ENCODE measurements at places on chromosomes 16 and 17.

DNA sequence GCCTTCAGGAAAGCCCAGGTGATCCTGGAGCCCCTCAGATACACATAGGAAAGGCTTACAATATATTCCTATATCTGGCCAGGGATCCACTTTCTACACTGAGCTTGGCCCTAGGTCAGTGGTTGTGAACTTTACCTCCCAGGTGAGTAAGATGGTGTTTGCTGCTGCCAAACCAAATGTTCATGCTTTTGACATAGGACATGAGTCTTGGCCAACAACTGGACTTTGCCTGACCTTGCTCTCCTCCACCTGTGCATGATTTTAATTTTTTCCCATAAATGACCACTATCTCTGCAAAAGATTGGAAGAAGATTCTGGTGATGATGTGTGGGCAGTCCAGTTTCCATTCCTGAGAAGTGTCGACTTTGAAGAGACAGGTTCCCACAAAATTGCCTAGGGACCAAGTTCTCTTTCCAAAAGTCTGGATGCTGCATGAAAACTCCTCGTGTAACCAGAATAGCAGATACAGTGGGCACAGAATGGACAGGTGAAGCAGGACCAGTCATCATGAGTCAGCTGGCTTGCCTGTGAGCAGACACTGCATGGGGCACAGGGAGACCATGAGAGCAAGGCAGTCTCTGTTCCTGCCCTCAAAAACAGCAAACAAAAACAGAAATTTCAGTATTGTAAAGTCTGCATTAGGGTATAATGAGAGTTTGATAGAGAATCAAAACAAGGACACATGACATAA lies 226.4 kb upstream of the MON1B start:
- DNase-seq, result no peak

DNA sequence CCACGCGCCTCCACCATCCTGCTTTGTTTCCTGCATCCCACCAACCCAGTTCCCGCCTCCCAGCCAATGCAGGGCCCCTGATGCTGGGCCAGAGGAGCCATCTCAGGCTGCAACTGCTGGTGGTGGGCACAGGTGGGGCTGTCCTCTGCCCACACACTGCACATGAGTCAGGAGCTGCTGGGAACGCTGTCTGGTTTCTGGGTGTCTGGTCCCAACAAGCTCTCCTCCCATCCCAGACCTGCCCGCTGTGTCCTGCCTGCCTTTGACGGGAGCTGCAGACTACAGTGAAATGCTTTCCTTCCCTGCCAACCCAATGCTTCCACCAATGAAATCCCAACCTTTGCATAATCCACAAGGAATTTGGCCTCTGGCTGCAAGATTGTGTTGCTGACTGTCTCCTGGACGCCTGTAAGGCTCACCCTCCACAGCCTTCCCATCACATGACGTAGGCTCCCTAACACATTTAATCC lies 98.9 kb downstream of the N4BP1 start:
- no peak for DNase-seq

DNA sequence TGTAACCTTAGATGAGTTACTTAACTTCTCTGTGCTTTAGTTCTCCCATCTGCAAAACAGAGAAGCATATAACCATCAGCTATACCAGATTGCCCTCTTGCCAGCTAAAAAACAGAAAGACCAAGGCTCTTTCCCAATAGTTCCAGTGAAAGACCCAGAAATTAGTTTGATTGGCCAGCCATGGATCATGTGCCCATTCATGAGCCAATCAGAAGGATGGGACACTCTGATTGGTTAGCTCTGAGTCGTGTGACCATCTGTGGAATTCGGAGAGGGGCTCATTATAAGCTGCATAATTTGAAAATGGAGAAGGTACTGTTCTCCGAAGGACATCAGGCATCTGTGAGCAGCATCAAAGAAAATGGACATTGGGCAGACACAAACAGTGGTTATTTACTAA lies 155.2 kb downstream of the ABCC12 start:
- no peak for DNase-seq

GRCh38 chr16:84618581-84619460 lies 943 bp upstream of the COTL1 start:
- DNase-seq, result no peak

GRCh38 chr17:49364119-49364518 lies 2.1 kb upstream of the ZNF652 start:
- DNase-seq, result no peak

DNA sequence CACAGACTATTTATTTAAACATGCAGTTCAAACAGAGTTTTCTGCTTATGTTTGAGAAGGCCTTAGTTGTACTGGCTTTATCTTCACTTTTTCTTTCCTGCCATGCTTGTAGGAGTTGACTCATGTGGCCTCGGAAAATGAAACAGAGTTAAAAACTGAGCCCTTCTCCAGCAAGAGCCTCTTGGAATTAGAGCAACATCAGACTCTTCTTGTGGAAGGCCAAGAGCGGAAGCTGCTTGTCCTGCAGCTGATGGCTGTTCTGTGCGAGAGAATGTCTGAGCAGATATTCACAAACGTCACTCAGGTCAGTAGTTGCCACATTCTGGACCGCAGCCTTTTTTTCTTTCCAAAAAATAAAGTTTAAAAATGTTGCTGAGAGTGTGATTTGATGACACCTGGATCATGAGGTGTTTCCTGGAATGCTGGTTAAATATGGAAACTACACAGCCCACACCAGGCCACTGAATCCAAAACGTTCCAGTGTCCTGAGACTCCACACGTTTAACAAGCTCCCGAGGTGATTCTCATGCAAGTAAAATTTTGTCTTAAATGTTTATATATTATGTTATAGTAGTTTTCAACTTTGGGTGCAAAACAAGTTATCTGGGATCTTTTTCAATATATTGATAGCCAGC lies 65.9 kb downstream of the TANGO6 start:
- DNase-seq, result no peak

GRCh38 chr17:13182450-13182849 lies 164.6 kb upstream of the ELAC2 start:
- DNase-seq, result no peak

DNA sequence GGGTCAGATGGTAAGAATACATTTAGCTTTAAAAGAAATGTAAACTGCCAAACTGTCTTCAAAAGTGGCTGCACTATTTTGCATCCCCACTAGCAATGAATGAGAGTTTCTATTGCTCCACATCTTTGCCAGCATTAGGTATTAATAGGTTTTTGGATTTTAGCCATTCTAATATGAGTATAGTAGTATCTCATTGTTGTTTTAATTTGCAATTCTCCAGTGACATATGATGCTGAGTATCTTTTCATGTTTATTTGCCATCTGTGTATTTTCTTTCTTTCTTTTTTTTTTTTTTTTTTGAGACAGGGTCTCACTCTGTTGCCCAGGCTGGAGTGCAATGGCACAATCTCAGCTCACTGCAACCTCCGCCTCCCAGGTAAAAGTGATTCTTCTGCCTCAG lies 24.3 kb upstream of the MARCHF10 start:
- no peak for DNase-seq

DNA sequence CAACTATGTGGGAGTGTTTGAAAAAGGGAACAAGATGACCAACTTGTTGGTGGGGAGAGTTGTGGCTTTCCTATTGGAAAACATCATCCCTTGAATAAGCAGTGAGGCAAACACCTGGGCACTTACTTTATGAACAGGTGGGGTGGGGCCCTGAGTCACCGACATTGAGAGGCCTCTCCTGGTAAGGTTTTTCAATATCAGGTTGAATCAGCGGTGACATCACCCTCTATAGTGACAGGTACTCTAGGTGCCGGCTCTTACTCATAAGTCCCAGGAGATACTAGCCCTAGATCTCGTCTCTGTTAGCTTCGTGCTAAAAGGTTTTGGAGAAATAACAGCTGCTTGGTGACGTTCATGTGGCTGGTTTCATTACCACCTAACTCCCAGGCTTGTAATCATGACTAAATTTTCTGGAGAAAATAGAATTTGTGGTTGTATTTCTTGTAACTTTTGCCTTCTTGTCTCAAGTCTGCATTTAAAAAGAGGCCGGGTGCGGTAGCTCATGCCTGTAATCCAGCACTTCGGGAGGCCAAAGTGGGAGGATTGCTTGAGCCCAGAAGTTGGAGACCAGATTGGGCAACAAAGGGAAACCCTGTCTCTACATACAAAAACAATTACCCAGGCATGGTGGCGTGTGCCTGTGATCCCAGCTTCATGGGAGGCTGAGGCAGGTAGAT lies 19.3 kb downstream of the CDH1 start:
- no peak for DNase-seq

GRCh38 chr16:2587891-2588565 lies 50.2 kb downstream of the PDPK1 start:
- DNase-seq, result no peak

DNA sequence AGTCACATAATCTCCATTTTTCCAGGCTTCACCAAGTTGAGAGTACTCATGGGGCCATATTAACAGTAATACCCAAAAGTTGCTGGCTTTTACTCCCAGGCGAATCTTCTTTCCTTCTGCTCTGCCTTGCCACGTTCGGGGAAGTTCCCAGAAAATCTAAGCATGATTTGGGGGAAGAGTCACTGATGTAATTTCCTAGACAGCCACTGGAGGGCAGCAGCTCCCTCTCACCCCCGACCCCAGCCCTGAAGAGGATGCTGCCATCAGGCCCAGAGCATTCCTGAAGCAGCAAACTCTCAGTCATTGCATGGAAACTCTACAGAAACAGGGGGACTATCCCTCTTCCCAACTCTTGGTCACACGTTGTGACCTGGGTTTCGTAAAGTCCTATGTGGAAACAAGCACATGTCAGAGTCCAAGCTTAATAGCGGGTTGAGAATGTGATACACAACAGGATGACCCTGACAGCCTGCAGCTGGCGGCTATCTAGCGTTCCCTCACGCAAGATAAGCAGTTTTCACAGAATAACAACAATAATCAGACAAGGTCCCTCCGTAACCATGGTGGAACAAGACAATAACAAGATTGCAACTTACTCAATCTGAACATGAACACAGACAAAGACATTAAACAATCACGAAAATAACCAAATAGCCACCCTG lies 43.8 kb upstream of the DHX40 start:
- DNase-seq, result peak; percentile 30

DNA sequence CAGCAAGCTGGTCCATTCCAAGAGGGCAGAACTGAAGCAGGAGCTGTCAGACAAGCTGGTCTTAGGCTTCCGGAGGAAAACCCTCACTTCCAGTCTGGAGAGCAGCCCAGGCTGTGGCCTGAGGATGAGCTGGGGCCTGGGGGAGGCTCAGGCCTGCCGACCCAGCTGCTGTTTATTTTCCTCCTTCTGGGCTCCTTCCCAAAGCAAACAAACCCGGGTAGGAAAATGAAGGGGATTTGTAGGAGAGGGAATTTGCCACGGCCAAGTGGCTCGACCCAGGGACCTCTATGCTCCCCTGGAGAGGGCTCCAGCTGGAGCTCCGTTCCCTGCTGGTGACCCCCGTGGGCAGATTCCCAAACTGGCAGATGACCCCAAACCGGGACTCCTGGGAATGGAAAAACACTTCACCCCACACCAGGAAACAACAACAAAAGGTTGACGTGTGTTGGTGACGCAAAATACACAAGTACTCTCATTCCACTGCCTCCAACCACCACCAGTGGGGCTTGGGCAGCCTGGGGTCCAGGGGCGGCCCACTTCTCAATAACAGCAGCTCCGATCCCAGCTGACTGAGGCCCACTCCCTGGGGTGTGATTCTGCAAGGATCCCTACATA lies 8.8 kb downstream of the JUP start:
- no peak for DNase-seq

DNA sequence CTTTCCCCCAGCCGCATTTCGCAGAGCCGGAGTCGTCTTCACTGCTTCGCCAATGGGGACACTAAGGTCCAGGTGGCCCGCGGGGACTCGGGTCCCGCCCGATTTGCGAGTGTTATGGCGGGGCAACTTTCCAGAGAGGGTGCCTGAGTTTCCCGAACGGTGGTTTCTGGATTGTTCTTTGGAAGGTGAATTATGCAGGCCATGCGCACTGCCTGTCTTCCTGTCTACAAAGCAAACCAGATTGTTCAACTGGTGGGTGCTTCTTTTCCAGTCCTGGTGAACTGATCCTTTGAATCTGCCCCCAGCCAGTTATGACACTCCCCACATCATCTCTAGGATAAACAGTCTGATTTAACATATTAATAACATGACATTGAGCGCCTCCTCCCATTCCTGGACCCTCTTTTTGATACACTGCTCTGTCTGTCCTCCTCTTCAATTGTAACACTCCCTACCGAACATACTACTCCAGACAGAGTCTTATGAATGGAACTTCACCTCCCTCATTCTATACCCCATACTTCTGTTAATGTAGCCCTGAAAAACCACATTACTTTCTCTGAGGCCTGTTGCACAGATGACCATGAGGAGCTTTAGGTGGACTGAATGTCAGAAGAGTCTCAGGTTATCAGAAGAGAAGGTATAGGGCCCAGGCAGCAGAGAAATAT lies 159.0 kb downstream of the RAB11FIP4 start:
- no peak for DNase-seq

DNA sequence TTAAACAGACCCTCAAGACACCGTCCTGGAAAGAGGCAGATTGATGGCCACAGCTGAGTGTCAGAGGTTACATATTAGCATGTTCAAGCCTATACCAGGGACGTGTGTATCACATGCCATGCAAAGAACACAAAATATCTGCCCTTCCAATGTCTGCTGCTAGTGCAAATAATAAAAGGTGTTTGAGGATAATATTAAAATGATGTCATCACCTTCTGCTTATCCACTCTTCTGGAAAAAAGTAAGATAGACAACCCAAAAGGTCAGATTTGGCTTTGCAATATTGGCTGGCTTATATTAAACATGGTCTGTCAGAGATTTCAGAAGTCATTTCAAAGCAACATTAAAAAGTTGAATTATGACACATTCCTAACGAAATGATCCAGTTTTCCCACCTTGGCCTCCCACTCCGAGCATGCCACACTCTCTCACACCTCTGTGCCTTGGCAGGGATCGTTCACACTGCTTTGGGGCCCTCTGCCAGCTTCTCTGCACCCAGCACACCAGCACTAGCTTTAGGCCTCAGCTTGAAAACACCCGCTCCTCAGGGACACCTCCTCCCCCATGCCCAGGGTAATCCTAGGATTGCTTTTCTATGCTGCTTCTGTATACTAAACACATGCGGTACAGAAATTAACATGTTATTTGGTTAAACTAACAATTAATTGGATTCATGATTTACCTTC lies 248.2 kb downstream of the NTN1 start:
- DNase-seq, result no peak

DNA sequence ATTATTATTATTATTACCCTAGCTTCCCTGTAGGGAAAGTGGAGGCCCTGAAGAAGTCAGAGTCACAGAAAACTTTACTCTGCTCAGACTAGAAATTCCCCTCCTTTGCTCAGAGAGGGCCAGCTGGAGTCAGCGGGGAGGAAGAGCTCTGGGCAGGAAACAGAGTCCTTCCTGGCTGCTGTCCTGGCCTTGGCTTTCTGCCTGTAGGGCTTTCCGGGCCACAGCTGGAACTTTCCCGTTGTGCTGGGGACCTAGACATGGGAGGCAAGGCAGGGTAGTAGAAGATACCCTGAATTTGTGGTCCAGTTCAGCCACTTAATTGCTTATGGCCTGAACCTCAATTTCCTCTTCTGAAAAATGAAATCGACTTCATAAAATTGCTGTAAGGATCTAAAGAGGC lies 14.0 kb upstream of the CCL2 start:
- DNase-seq, result no peak

DNA sequence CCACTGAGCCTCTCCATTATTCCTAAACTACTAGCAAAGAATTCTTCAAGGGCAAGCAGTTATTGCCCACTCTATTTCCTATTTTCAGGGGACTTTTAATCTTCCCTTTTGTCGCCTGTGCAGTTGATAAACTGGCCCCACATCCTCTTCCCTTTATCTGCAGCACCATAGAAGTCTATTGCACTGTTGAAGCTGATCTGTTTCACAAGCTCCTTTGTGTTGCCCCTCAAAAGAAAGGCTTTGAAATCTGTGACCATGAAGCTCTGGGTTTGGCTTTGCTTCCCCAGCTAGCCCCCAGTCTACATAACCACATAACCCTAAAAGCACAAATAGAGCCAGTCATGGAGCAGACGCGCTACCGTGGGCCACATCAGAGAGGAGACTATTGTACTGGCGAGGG lies 37.1 kb downstream of the CDRT15 start:
- no peak for DNase-seq

Data from NCI-H1048 (cell line).